ENCODE measurements at places on chromosomes 5 and 9.

DNA sequence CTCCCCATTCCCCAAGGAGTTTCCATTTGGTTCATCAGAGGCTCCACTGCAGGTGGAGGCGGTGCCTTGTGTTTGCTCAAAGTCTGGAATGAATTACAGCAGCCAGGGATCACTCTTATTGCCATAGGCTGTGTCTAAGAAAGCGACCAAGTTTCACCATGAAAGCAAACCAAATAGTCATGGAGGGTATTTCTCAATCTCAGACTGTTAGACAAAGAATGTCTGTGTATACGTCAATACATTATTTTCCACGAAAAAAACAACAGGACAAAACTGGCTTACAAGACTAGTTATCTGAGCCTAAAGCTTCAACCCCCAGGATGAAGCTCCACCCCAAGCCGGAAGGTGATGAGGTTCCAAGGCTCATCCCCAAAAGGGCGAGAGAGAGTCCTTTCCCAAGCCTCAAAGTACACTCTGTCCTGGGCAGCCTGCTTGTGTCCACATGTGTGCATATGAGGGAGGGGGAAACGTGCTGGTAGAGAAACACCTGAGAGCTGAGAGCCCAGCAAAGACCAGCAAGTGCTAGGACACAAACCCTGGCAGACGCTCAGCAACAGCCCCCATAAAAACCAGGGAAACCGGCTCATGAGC, 4.3 kb downstream of the B4GALT1 start:
- DNase-seq, result no peak

DNA sequence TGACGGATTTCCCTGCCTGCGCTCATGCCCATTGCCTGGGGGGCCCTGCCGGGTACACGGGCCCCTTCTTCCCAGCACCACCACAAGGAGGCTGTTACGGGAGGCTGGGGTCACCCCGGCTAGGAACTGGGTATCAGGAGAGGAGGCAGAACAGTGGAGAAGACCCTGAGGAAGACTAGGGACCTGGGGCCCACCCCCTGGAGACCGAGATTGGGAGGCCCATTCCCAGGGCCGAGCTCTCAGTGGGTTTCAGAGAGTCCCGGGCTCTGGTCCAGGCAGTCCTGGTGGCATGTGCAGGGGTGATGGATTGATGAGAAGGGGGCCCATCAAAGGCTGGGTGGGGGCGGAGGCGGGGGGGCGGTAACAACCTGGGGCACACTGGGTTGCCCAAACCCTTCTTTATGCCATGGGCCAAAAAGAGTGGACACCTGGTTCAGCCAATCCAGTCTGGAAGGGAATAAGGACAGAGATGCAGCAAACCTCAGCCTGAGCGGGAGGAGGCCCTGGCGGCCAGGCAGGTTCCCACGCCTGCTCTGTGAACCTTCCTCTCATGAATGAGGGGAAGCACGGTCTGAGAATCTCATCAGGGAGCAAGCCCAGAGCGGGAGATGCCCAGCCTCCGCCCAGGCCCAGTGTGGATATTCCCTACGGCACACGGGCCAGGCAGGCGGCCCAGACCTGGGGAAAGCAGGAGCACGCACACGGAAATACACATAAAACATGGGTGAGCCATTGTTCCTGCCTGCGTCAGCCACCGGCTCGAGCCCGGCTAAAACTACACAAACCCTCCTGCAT, 785 bp upstream of the P4HA2 start:
- DNase-seq, result no peak

GRCh38 chr5:69364414-69364813, 4.9 kb downstream of the AK6 start:
- peak; percentile 35 for DNase-seq

GRCh38 chr9:90009447-90009846, 404.6 kb downstream of the GADD45G start:
- no peak for DNase-seq

DNA sequence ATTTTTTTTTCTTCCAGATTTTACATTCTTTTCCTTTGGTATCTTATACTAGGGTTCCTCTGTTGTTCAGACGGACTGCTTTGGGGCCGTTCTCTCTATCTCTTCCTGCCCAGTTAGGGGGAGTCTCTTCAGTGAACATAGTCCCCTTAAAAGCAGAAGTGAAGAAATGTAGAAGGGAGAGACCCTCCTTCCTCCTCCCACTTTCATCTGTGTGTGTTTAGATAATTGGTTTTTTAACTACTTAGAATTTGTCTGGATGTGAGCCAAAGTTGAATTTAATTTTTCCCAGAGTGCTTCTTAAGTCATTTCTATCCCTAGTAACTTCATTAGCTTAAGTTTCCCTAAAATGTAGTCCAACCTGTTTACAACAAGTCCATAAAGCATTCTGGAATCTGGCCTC, 167.5 kb downstream of the HACD4 start:
- DNase-seq, result no peak

Measured in D341Med (cell line).